Stimulated activated CD4-positive, alpha-beta T cell treated with anti-CD3 and anti-CD28 coated beads, Interleukin-1b, Interleukin-23, amount 100 ng/mL, for 24 hours (primary cell): ENCODE measurements at places on chromosomes 1 and 21.

DNA sequence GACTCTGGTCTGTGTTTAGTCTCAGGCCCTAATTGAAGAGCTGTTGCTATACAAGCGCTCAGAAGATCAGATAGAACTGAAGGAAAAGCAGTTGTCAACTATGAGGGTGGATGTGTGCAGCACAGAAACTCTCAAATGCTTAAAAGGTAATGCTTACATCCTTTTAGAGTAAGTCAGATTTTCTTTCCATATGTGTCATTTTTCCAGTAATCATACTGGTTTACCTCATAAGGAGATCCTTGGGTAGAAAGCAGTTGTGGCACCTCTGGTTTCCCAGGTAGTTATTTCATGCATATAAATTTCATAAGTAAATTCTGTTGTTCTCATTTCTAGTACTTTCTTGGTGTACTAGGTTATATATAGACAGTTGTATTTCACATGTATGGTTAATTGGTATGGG, 43.0 kb upstream of the TARS2 start:
- DNase-seq, result no peak

- no peak for DNase-seq
Measured at GRCh38 chr1:14740016-14740415, 141.5 kb downstream of the KAZN start.

DNA sequence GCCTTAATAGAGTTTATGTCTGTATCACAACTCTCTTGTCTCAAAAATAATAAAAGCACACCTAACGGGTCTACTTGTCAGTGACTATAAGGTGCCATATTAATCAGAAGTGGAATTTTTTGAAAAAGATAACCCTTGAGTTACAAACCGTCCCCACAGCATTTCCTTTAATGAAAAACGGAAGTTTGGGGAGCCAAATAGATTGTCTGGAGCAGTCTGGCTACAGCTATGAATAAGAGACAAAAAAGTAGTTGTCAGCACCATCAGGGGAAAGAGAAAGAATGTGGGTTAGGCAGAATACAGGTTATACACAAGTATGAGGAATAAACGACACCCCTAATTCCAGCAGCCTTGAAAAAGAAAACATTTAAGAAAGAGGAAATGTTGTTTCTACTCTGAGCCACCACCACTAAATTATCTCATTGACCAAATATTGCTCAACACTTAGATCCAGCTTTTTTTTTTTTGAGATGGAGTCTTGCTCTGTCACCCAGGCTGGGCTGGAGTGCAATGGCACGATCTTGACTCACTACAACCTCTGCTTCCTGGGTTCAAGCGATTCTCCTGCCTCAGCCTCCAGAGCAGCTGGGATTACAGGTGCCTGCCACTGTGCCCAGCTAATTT, 29.4 kb upstream of the USP24 start:
- no peak for DNase-seq

DNA sequence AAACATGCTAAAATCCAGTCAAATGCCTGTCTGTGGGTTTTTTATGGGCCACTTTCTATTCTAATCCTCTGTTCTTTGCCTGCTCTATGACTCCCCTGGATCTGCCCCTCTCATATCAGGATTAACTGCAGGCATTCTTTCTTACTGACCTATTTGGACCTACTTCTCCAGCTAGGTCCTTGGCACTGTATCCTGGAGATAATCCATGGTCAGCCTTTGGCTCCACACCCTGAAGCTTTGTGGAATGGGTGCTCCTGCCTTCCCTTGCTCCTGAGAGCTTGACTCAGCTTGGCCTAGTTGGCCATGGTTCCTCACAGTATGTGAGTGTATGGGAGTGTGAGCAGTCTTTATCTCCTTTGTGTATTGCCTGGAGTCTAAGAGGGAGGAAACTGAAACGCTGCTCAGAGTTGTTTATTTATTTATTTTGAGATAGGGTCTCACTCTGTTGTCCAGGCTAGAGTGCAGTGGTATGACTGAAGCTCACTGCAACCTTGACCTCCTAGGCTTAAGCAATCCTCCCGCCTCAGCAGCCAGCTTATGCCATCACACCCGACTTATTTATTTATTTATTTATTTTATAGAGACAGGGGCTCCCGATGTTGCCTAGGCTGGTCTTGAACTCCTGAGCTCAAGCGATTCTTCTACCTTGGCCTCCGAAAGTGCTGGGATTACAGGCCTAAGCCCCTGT, 28.7 kb upstream of the CDC14A start:
- no peak for DNase-seq

GRCh38 chr1:172874950-172875349, 175.8 kb downstream of the TNFSF18 start:
- no peak for DNase-seq

DNA sequence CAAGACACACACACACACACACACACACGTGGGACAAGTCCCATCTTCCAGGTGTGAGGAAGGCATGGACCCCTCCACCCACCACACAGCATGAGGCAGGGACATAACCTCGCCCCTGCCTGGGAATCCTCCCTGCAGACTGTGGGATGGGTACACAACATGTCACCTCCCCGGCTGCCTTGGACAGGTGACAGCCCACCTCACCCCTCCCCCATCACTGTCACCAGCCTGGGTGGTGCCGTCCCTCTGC, 40.7 kb downstream of the AHDC1 start:
- DNase-seq, result no peak

- no peak for DNase-seq
Measured at GRCh38 chr21:42425591-42425990, 21.9 kb downstream of the UBASH3A start.

- no peak for DNase-seq
Measured at GRCh38 chr1:183885142-183885735, 80.3 kb downstream of the RGL1 start.

DNA sequence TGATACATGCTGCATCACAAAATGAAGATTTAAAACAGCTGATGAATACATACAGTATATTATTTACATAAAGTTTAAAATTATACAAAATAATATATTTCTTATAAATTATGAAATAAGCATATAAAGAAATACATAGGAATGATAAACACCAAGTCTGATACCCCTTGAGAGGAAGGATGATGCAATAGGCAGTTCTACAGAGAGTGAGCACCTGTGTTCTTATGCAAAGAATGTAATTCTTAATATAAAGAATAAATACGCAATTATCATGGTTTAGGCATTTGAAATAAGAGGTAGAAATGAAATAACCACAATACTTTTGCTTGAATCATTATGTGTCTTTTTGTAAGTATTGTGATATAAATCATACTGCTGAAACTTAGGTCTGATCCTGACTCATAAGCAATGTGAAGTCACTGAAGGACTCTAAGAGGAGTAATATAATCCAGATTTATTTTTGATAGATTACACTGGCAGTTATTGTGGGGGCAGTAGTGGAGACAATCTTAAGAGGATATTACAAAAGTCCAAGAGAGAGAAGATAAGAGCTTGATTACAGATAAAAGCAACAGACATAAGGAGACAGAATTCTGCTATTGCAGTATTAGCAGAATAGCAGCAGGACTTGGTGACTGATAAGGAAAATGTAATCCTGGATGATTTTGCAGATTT, 39.0 kb downstream of the TTLL7 start:
- no peak for DNase-seq

GRCh38 chr1:20432891-20433290, 53.1 kb downstream of the CAMK2N1 start:
- DNase-seq, result no peak

GRCh38 chr1:12475530-12475934, 142.5 kb downstream of the DHRS3 start:
- no peak for DNase-seq

DNA sequence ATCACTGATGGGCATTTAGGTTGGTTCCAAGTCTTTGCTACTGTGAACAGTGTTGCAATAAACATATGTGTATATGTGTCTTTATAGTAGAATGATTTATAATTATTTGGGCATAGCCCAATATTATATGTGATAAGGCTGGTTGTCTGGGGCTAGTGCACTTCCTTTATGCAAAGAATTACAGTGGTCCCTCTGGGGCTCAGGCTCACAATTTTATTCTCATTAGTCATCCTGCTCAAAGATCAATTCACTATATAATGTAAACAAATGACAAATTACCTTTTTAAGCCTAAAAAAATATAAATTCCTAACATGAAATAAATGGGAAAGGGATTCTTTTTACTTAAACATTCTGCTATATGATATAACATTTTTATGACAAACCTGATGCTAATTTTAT, 5.0 kb downstream of the PLPPR4 start:
- DNase-seq, result no peak

- DNase-seq, result no peak
Measured at GRCh38 chr1:44903011-44903680, 60.1 kb upstream of the PTCH2 start.

GRCh38 chr1:48627486-48627885, 149.2 kb downstream of the BEND5 start:
- no peak for DNase-seq

GRCh38 chr1:48841461-48841860, 64.8 kb upstream of the BEND5 start:
- DNase-seq, result no peak

DNA sequence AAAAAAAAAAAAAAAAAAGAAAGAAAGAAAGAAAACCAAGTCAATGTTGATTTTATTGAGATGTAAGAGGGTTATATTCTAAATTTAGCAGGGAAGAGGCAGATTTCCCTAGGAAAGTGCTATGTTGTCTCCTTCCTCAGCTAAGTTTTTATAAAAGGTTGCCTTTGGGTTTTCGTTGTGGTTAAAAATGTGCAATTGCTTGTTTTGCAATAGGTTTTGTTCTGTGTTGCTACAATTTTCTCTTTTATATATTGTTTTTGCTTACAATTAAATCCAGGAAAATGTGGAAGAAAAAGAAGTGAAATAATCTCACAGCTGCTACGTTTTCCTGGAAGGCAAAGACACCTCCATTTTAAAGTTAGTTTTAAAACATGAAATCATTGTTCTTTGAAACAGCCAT, 136.7 kb upstream of the C1orf105 start:
- no peak for DNase-seq
